ENCODE measurements at places on chromosomes 16 and 17. TPM values are rescaled to one million over a fixed set of nuclear protein-coding genes. Genes with fewer than 3 reads are reported as not detected.

The PDILT gene
- not detected for polyA plus RNA-seq

The CEMP1 gene
- polyA plus RNA-seq = 6.7 TPM

The CNTNAP1 gene
- 55.1 TPM for polyA plus RNA-seq

- DNase-seq = no peak
Measured at GRCh38 chr17:31702041-31702440, 157.0 kb downstream of the COPRS start.

DNA sequence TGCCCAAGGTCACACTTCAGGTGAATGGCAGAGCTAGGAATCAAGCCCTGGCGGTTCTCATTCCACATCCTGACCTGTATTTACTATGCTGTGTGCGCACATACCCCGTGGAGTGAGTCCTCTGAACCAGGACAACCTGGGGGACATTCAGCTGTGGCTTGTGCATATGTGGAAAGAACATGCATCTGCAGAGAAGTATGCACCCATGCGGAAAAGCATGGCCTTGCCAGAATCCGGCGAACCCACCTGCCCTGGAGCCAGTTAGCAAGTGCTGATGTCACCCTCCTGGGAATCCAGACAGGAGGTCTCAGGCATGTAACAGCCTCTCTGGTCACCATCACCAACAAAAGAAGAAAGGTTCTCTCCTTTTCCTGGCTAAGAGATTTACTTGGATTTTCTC lies 1.9 kb downstream of the RASL10B start:
- DNase-seq = no peak

DNA sequence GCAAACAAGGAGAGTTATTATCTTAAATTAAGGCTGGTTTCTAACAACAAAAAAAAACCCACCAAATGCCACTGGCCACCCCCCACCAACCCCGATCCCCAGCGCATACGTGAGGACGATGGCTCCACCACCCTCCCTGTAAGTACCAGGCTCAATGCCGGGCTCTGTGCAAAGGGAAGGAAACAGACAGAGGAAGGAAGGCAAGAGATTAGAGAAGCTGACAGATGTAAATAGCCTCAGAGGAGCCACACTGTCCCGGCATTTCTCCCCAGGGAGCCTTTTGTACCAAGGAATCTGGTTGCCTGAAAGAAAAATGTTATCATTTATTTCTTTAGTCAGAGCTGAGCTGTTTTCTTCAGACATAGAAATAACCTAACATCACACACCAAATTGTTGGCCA lies 13.1 kb downstream of the SOST start:
- DNase-seq = peak; percentile 88

DNA sequence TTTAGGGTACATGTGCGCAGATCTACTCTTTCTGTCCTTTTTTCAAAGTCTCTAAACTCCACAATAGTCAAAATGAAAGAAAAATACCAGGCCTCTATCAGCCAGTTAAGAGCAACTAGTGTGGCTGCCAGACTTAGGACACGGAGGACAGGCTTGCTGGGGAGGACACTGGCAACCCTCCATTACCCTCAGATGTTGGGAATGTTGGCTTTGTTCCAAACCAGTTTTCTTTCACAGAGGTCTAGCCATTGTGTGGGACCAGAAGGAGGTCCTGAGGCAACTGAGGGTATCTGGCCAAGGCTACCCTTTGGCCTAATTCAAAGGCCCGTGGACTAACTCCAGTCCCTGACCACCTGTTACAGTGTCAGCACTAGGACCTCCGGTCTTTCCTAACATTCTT lies 51.2 kb upstream of the MED9 start:
- DNase-seq = no peak

GRCh38 chr16:51125992-51126391 lies 25.1 kb downstream of the SALL1 start:
- DNase-seq = no peak

GRCh38 chr16:85812811-85813700 lies 13.6 kb downstream of the COX4I1 start:
- no peak for DNase-seq

- DNase-seq = no peak
Measured at GRCh38 chr16:76535-77272, 1.3 kb upstream of the MPG start.

- DNase-seq = no peak
Measured at GRCh38 chr17:42667088-42667951, 8.2 kb downstream of the TUBG2 start.

DNA sequence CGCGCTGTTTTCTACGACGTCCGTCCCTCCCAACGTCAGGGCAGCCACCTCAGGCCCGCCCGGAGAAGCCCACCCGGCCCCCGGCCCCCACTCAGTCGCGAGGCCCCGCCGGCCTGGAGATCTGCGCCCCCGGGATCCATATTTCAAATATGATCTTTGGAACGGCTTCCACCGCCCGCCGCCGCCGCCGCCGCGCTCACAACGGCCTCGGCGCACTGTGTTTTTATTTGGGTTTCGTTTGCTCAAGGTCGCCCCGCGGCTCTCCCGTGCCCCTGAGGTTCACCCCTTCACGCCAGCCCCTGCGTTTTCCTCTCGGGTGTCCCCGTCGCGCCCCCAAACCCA lies 4.2 kb upstream of the CBX4 start:
- no peak for DNase-seq

DNA sequence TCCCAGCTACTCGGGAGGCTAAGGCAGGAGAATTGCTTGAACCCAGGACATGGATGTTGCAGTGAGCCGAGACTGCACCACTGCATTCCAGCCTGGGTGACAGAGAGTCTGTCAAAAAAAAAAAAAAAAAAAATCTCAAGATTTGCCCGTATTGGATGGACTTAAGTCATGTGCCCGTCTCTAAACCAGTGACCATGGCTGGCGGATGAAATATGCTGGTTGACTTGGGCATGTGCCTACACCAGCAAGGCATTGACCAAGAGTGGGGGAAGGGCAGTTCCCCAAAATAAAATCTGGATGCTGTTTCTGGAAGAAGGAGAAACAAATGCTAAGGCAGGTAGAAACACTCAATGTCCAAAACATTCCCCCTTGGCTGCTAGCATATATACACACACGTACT lies 21.5 kb upstream of the COL1A1 start:
- no peak for DNase-seq

DNA sequence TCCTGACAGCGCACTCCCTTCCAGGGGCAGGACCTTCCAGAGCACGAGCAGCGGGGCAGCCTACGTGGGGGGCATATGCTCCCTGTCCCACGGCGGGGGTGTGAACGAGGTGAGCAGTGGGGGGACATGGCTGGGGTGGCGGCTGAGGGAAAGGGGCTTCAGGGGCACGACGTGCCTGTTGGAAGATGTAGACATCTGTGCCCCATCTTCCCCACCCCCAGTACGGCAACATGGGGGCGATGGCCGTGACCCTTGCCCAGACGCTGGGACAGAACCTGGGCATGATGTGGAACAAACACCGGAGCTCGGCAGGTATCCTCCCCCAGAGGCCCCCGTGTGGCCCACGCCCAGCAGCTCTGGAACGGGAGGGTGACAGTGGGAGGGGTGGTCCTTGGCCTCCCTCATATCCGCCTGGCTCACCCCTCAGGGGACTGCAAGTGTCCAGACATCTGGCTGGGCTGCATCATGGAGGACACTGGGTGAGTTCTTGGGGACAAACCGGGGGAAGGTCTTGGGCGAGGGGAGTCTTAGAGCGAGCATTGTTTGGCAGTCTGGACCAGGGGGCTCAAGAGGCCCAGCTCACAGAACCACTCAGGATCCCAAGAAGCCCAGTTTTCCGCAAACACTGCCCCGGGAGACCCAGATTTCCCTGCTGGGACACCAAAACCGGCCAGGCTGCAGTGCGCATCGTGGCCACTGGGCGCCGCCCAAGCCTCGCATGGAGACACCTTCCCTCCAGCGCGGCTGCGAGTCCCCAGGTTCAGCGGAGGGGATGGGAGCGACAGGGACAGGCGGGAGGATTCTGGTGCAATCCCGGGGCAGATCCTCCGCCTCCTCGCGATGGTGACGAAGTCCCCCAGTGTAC lies 15.7 kb downstream of the ADAM11 start:
- DNase-seq = peak; percentile 71

- peak; percentile 85 for DNase-seq
Measured at GRCh38 chr17:48555258-48556228, 10.6 kb upstream of the HOXB2 start.

GRCh38 chr17:14950686-14951085 lies 314.4 kb downstream of the PMP22 start:
- no peak for DNase-seq

DNA sequence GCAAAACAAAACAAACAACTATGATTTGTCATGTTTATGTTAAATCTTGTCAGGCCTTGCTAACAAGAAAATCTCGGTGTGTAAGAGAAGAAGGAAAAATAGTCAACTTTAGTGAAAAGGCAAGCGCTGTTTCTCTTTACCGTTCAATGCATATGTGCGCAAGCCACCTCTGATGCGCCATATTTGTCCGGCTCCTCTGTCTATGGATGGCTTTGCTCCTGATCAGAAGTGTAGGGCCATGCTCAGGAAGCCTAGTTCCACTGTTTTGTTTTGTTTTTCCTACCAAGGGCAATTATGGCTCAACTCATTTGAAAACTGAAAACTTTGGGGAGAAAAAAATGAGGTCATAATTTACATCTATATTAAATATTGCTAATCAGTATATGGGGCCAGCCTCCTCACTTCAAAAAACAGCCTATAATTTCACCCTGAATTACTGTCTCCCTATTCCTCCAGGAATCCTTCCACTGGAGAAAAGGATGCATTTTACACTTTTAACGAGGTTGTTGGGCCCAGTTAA lies 4.5 kb downstream of the MAF start:
- DNase-seq = no peak

DNA sequence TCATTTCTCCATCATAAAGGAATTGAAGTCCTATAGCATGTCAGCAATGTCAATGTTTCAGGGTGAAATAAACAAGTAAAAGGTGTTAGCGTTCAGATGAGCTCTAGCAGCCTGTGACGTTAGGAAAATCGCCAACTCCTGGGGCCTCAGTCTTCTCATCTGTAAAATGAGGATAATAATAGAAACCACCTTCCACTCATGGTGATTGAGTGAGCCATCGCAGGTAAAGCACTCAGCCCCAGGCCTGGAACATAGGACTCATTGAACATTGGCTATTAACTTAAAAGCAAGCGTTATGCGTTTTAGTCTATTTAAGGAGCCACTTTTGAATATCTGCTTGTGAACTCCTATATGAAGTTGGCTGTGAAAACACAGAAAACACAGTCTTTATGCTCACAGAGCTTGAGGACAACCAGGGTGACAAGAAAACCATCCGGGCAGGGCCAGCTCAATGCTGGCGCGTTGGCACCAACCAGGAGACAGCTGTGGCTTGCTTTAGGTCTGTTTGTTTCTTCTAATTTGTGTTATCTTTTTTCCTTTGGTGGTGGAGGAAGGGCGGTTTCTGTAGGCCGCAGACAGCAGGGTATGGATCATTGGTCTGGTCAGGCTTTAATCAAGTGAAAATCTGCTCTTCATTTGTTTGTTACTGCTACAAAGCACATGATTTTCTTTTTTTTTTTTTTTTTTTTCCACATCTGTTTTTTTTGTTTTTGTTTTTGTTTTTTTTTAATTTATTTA lies 35.7 kb upstream of the MED9 start:
- DNase-seq = no peak

DNA sequence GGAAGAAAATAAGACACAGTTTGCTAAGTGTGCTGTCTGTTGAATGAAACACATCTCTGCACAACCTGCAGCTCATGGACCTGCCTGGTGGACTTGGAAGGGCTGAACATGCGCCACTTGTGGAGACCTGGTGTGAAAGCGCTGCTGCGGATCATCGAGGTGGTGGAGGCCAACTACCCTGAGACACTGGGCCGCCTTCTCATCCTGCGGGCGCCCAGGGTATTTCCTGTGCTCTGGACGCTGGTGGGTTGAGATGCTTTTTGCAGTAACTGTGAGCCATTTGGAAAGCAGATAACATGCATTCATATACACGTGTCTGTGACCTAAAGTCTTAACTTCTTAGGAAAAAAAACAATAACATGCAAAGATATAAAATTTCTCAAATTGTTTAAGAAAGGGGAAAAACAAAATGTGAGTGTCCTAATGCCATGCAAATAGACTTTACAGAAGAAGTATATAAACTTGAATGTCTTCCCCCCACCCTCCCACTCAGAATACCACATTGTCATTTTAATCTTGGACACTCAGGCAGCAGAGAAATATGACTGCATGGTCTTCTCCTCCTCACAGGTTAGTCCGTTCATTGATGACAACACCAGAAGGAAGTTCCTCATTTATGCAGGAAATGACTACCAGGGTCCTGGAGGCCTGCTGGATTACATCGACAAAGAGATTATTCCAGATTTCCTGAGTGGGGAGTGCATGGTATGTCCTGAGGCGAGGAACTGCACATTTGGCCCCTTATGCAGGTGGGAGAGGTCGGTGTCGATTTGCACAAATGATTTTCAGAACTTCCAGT lies 65.6 kb downstream of the SEC14L1 start:
- DNase-seq = no peak

GRCh38 chr16:67174706-67175231 lies 4.4 kb downstream of the NOL3 start:
- no peak for DNase-seq

DNA sequence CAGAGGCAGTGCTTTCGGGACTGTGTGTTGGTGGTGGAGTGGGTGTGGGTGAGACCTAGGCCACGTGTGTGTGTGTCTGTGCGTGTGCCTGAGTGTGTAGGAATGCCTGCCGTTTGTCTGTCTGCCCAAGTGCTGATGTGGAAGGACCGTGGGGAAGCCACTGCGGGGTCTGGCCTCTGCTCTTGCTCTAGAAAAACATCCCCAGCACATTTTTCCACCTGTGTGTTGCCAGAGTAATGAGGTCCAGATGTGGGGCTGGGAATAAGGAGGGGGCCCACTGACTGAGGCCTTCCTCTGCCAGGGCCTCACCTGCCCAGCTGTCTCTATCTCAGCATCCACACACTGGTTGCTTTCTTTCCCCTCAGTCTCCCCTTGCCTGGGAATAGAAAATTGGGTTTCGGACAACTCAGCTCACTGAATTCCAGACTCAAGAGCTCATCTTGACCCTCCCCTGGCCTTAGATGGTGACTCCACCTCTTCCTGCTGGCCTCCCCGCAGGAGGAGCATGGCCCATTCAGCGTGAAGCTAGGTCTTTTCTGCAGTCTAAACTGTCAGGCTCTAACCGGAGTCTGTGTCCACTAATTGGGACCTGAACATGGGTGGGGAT lies 7.6 kb downstream of the SGCA start:
- DNase-seq = peak; percentile 76

DNA sequence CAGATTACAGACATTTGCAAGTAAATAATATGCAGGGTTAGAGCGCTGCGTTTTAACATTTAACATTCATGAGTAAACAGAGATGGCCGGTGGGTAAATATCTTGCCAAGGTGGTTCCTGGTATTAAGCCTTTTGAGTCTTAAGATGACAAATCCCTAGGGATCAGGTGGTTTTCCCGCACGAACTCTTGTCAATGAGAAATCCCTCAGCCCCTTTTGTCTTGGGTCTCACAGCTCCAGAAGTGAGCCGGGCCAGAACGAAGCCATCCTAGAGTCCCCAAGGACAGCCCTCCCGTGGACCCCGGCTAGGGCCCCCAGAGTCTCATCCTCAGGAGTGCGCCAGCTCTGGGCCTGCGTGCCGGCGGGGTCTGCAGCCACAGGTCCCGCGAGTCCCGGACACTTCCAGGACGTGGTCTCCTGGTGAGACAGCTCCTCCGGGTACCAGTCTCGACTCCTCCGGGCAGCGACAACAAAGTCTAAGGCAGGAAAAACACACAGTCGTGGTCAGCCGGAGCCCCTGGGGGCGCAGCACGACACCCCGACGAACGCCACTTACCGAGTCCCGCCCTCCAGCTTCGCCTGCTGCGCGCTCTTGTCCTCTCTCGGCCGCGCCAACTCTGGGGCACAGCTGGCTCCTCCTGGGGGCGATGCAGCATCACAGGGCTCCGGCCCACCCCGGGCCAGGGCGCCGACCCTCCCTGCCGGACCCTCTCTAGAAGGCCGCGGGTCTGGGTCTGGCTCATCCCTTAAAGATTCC lies 13.3 kb downstream of the MIS12 start:
- no peak for DNase-seq
